ENCODE measurements at places on chromosomes 6 and 20. TPM values are rescaled to one million over a fixed set of nuclear protein-coding genes. Genes with fewer than 3 reads are reported as not detected.

The MYMX gene
- total RNA-seq: not detected

The ANGPT4 gene
- total RNA-seq: not detected

The FAXC gene
- not detected for total RNA-seq

The SIGLEC1 gene
- total RNA-seq: 0.02 TPM

The CALHM4 gene
- total RNA-seq: not detected

The SCUBE3 gene
- total RNA-seq: not detected

The OVOL2 gene
- total RNA-seq: not detected

The POM121L2 gene
- not detected for total RNA-seq

The TREML2 gene
- total RNA-seq: 12.2 TPM

The SFTA2 gene
- total RNA-seq: not detected

The ADTRP gene
- 49.4 TPM for total RNA-seq

The OSBPL2 gene
- total RNA-seq: 24.7 TPM

The SRMS gene
- total RNA-seq: not detected

The PLA2G7 gene
- total RNA-seq: not detected

The COL9A1 gene
- total RNA-seq: not detected

The ABCF1 gene
- 82.7 TPM for total RNA-seq

The SIM1 gene
- not detected for total RNA-seq

The SEL1L2 gene
- not detected for total RNA-seq

The UST gene
- total RNA-seq: 0.74 TPM

DNA sequence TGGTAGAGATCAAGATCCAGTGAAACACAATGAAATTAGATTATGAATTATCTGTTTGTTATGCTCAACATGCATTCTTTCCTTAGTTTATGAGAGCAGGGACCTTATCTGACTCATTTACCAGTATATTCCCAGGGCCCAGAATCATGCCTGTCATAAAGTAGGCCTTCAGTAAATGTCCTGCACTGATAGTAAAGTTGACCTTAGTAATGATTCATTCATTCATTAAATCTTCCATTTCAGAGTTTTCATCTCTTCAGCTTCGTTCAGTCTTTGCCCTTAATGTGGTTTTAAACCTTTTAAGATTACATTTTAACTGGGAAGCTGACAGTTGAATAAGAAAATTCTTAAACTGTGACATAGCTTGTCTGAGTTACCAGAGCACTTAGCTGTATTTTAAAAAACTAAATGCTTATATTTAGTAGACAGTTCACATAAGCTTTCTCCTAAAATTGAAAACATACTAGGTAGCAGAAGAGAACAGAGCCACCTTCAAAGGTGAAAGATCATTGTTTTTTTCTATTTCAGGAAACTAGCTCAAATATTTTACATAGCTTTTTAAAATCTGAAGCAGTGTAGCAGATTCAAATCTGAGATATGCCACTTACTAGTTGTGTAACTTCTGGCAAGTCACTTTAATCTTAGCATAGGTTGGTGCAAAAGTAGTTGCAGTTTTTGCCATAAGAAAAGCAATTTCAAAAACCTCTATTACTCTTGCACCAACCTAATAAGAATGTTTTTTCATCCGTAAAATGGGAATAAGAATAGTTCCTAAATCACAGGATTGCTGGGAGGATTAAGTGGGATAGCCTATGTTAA, 41.4 kb downstream of the MCM8 start:
- DNase-seq: no peak

DNA sequence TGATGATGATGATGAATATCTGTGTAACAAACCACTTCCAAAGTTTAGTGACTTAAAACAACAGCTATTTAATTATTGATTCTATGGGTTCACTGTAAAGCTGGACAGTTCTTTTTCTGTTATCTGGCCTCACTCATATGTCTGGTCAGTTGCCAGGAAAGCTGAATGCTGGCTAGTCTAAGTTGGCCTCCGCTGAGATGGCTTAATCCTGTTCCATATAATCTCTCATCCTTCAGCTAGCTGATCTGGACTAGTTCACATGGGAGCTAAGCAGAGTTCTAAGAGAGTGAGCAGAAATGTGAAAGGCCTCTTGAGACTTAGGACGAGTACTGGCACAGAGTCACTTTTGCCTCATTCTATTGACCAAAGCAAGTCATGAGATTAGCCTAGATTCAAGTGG, 334.7 kb upstream of the FLRT3 start:
- DNase-seq: no peak

DNA sequence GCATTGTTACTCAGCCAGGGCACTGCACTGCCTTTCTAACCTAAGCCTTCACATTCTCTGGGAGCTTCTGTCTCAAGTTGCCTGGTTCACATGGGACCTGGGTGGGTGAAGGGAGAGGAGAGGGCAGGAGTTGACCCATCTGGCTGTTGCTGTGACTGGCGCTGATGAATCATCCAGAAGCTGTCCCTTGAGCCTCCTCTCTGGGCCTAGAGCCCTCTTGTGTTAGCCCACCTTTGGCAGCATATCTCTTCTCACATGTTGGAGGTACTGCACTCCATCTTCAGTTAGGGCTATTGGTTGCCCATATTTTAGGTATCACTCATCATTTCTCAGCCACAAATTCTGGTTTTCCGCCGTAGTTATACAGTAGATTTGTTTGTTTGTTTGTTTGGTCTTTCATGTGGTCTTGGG, 19.8 kb downstream of the XRN2 start:
- DNase-seq: no peak

GRCh38 chr20:15882553-15882952, 690.7 kb downstream of the KIF16B start:
- DNase-seq: no peak

- no peak for DNase-seq
These were observed 123.9 kb downstream of the SNX5 start for GRCh38 chr20:17844549-17845298.

GRCh38 chr6:45438151-45438550, 60.4 kb upstream of the SUPT3H start:
- DNase-seq: no peak

DNA sequence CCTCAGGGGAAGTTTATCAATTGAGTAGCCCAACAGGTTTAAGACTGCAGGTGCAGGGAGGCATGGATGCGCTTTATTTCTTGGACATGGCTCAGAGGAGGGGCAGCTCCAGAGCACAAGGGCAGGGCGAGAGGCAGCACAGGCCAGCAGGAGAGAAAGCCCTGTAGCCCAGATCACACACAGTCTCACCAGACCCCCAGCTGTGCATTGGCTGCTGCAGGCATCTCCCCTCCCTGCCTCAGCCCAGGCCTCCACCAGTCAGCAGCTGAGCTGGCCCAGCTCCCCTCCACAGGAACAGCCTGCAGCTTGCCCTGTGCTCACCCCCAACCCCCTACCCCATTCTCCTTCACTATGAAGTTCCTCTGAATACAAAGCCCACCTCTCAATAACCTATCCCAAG, 24.7 kb downstream of the MRPL14 start:
- DNase-seq: no peak

- no peak for DNase-seq
These were observed 16.9 kb downstream of the GFOD1 start for GRCh38 chr6:13470238-13471140.

- DNase-seq: no peak
These were observed 7.5 kb downstream of the ATG5 start for GRCh38 chr6:106318061-106318460.

DNA sequence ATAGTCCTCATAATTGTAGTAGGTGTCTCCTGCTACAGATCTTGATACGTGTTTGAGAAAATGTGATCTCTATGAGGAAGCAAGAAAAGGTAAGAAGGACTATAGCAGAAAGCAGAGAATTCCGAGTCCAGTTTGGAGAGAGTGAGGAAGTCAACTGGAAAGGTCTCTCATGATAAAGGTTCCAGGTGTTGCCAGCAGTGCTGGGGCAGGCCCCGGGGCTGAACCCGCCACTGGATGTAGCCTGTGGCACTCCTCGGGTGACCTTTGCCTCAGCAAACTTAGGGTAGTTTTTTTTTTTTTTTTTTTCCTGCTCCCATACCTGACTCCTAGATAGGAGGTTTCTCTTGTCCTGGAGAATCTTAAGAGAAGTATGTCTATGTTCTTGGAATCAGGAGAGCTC, 62.8 kb downstream of the FAM120B start:
- DNase-seq: no peak

- no peak for DNase-seq
These were observed 22.3 kb downstream of the GGTLC1 start for GRCh38 chr20:23966298-23966697.

DNA sequence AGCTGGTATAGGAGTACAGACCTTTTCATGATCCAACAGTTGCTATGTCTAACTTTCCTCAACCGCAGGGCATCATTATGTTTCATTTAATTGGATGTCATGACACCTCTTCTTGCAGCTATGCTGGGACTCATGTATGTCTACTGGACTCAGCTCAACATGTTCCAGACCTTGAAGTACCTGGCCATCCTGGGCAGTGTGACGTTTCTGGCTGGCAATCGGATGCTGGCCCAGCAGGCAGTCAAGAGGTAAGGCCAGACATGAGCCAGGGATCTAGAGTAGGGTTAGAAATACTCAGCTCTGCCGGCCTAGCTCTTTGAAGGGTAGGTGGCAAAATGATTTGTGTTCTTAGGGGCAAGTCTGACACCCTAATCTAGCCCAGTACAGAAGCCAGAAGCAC, 25.2 kb downstream of the GHRH start:
- no peak for DNase-seq

- no peak for DNase-seq
These were observed 169.9 kb downstream of the CD24 start for GRCh38 chr6:106804346-106805335.

DNA sequence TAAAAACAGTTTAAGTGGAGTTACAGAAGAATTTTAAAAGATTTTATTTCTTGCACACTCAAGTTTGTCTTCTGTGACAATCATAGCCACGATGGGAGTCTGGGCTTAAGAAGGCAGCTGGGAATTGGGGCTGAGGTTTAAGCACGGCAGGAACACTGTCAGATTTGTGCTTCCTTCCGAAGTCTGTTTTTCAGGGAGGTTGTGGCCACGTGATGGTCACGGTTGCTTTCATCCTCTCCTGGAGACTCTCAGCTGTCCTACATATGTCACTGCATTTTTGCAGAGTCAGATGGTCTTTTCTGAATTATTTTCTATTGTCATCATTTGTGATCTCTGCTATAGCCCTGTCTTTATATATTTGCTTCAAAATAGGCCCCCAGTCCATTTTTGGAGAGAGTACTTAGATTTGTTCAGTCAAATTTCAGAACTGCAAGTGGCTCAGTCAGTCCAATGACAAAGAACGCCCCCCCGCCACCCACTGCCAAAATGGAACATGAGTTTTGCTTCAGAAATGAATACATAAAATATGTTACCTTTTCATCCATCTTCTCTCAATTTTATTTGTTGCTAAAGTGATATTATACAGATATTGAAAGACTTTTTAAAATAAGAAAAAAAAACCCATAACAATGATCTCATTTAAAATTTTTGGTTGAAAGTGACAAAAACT, 111.8 kb upstream of the ZFP64 start:
- peak; percentile 54 for DNase-seq

GRCh38 chr6:144662812-144663365, 377.8 kb downstream of the UTRN start:
- no peak for DNase-seq

GRCh38 chr6:23784301-23784919, 341.6 kb upstream of the NRSN1 start:
- no peak for DNase-seq

DNA sequence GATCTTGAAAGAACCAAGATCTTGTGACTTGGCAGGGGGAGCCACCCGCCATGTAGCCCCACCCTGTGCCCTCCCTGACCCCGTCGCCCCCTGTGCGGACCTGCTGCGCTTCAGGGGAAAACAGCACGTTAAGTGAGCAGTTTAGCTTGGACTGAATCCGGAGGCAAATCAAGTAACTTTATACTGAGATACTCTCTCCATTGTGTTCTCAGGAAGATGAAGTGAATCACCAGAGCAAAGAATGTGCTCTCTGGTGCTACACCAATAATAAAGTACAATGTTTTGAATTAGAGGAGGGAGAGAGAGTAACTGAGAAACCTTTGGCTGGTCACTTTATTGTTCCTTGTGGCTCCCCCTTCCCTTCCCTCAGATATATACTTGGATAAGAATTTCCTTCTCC, 83.4 kb downstream of the TXNDC5 start:
- no peak for DNase-seq

DNA sequence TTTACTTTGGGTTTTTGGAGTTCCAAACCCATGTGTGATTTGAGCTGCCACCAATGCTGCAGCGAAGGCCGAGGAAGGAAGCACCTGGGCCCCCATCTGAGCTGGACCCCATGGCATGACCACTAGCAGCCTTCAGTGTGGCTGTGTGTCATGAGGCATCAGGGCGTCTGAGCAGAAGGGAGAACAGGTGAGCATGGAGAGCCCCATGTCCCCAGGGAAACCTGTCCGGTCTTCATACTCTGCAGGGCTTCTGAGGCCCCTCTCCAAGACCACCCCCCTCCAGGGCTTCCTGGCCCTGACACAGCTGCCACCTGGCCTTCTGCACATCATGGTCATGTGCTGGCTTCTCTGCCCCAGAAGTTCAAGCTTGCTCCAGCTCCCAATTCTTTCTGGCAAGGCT, 169.1 kb upstream of the CST7 start:
- no peak for DNase-seq

- DNase-seq: no peak
These were observed 195.0 kb downstream of the CD83 start for GRCh38 chr6:14312587-14312986.

GRCh38 chr6:137233911-137234863, 15.0 kb upstream of the IFNGR1 start:
- DNase-seq: peak; percentile 21

- DNase-seq: no peak
These were observed 97.7 kb upstream of the VGLL2 start for GRCh38 chr6:117167520-117168271.

- DNase-seq: peak; percentile 41
These were observed 41.9 kb upstream of the PRSS16 start for GRCh38 chr6:27205375-27206278.

DNA sequence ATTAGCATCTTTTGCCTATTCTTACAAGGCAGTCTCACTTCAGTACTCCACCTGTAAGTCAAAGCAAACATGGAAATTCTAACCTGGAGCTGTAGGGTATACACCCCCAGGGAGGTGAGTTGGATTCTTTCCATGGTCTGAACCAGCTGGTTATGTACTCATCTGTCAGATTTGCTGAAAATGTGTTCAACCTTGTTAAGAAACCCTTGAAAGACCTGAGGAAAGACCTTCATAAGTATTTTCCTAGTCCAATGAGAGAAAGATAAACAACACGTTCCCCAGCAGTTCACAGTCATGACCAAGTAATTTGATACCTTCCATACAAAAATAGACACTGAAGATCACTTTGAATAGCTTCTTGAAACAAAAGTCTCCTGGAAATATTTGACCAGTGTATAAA, 42.5 kb downstream of the ID4 start:
- DNase-seq: no peak

- DNase-seq: no peak
These were observed 800 bp downstream of the ABCC10 start for GRCh38 chr6:43428112-43428570.

DNA sequence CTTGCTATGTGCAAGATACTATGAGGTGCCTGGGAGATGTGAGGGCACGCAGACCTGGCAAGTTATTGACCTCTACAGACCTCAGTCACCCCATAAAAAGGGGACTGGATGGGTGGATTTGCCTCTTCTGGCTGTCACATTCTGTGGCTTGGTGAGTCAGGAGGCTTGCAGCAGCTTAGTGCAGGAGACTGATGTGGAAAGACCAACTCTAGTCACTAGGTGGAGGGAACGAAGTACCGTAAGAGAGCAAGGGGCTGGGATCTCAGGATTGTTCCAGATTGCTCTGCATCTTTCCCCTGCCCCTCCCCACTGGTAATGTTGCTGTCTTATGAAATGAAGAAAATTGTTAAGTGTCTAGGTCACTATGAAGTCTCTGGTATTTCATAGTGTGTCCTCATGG, 3.3 kb downstream of the MAPRE1 start:
- peak; percentile 52 for DNase-seq

Data from activated naive CD4-positive, alpha-beta T cell treated with anti-CD3 and anti-CD28 coated beads for 36 hours (primary cell).